Inflammatory macrophage (primary cell): ENCODE measurements at places on chromosomes 3 and 15.

DNA sequence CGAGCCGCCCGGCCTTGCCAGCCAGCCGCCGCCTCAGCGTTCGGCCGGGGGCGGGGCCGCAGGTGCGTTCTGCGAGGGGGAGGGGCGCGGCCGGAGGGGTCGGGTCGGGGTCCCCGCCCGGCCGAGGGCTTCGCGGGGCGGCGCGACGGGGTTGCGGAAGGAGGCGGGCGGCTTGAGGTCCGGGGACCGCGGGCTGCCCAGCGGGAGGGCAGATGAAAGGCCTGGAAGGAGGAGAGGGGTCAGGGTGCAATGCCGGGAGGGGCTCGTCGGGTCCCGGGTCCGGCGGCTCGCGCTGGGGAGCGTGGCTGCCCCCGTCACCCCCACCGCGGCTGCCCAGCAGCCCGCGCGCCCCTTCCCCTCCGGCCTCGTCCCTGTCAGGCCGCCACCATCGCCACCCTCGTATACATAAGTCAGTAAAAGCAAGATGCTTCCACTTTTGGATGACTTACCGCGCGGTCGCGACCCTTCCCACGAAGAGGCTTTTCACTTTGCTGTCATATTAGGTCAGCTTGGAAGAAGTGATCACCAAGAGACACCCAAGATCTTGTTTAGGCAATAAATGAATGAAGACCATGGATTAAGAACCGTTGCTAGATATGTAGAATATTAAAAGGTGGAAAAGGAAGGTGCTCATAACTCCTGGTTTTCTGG, 620 bp upstream of the ANP32A start:
- DNase-seq: peak; percentile 25

GRCh38 chr3:49673121-49673714, 933 bp upstream of the APEH start:
- peak; percentile 31 for DNase-seq

DNA sequence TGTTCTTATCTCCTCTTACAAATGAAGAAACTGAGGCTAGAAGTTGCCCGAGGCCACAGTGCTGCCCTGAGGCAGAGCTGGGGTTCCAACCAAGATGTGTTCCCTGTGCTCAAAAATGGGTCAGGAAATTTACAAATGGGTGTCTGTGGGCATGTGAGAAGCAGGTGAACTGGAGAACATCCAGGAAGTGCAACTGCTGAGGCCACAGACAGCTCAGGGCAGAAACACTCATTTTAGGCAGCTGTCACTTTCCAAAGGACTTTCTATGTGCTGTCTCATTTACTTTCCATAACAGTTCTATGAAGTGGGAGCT, 47.2 kb upstream of the ATP2B2 start:
- DNase-seq: no peak

DNA sequence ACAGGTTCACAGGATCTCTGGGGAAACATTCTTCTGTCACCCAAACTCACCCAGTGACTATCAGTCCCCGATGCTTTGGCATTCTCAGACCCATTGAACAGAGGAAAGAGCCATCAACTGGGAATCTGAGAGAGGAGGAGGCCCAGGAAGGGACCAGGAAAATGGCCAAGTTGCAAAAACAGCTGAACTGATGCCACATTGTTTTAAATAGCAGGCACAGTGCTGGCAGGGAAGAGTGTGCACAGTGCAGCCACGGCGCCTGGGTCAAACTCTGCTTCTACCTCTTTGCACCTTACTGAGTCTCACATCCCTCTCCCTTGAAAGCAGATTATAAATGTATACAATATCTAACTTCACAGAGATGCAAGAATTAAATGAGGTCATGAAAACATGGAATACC, 66.4 kb downstream of the SRGAP3 start:
- no peak for DNase-seq

DNA sequence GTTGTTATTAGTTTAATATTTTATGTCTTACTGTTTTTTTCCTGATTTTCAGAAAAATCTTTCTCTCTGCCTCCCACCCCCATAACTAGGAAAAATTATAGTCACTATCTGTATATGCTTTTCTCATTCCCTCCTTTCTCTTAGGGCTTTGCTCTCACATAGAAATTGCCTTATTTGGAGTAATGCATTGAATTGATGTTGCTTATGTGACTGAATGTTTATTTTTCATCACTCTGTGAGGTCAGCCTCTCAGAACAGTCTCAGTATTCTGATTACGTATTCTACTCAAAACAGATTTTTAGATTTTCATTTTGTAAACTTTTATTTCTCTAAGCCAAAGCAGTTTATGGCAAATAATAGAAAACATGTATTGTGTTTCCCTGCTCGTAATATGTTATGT, 121.0 kb downstream of the SLMAP start:
- DNase-seq: no peak

DNA sequence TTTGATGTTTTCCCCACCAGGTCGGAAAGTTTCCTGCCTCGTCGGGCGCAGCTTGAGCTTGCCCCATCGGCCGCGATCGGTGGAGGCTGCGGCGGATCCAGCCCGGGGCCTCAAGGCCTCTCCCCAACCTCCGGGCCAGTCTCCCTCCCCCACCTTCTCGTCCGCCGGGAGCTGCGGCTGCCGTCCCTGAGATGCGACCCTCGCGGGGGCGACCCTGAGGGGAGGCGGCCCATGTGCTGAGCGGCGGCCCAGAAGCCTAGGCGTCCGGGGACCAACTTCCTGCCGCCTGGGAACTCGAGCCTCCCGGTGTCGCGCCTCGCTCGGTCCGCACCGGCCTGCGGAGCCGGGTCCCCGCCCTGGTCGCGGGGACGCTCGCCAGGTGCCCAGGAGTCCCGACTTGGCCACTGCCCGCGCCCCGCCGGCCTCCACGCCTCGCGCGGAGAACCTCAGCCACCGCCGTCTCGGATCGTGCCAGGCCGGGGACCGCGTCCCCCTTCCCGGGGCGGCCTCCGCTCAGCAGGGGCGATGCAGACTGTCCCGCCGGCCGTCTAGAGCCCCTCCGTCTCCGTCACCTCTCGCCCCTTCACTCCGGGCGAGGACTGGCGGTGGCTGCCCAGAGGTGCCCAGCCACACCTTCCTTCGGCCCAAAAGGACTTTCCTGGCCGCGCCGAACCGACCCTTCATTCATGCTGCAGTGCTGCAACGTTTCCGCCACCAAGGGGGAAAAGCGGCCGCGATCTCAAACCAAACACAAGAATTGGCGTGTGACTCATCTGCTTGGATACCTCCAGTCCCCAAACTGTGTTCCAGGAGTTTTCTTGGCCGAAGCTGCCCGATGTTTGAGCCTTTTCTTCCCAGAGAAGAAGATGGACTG, 656 bp downstream of the SLMAP start:
- peak; percentile 32 for DNase-seq

DNA sequence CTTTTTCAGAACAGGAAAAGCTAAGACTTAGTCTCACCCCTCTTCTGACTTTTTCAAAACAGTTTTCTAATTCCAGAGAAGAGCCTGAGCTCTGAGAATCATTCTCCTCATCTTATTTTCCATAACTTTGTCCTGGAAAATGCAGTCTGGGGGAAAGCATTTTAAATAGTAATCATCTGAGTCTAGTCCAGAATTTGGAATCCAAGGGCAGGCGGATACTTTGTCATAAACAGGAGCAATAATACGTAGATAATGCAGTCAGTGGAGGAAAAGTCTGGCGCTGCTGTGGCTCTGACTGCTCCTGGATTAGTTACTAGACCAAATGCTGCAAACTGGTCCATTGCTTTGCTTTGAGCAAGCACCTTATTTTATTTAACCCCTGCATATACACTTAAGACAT, 285.0 kb downstream of the THSD4 start:
- DNase-seq: no peak

DNA sequence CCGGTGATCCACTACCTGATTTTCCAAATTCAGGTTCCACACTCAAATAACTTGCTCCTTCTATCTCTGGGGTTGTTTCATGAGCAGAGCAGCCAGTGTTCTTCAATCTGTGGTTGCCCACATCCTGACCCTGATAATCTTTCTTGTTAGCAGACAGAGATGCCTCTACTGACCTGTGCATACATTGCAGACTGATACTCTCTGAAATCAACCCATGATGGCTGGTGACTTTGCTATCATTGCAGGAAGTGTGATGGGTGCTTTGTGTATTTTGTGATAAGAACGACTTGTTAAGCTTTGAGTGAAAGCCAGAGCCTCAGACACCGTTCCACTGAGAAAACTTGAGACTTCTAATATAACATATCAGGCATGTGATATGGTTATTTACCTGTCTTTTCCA, 39.9 kb downstream of the GATM start:
- DNase-seq: no peak

DNA sequence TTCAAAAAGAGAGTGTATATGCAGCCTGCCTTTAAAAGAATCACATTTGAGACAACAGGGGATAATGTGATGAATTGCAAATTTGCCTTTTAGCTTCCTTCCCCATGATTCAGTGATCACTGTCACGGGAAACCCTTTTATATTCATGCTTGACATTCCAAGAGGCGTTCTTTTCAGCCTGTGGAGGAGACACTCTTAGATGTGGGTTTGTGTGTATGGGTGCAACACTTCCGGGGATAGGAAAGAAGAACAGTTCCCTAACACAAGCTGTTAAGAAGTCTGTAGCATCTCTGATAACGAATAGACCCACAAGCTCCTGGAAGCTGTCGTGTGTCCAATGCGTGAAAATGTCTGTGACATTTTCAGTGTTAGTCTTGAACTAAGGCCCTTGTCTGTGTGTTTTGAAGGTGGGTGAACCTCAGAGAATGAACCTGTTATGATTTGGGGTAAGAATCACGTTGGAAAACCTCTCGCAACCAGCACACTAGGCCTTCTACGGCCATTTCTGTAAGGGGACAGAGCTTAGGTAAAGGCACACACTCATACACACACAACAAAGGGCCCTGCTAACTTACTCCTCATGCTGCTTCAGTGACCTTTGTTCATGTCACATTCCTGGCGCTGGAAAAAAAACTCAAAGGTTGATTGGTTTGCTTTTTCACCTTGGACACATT, 229.2 kb upstream of the ST8SIA2 start:
- DNase-seq: no peak

DNA sequence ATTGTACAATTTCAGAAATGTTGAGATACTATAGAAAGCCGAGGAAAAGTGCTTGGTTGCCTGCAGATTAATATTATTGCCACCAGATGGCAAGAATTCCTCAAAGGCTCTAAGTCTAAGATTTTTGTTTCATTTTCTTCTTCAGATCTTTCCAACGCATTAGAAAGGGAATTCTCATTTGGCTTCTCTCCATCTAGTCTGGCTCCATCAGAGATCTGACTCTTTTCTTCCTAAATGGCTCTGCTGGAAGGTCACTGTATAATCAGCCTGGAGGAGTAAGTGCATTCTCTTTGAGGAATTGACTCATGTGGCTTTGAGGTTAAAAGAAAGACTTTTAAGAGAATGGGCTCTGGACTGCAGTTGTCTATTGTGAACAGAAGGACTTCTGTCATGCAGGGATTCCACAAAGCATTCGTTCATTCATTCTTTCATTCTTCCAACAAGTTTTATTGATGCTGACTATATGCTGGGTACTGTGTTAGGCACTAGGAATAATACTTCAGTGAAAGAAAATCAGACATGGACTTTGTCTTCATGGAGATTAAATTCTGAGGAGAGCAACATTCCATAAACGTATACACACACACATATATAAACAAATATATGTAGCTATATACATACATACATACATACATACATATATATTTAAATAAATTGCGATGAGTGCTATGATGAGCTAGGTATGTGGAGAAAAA, 55.3 kb downstream of the SLC28A2 start:
- DNase-seq: peak; percentile 35

DNA sequence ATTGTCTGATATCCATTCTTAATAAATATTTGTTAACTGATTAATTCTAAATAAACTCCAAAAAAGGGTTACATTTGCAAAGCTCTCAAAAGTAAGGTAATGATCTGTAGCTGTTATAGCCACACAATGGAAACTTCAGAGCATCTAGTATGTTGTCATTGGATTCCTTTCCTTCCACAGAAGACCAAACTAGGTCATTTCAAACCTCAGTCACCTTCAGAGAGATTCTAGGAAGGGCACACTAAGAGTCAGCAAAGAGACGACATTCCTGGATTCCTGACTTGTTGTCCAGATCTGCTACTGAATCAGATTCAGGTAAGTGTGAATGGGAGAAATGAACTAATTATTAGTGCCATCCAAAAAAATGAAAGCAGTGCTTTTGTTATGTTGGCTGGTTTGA, 3.0 kb upstream of the COL8A1 start:
- DNase-seq: no peak

DNA sequence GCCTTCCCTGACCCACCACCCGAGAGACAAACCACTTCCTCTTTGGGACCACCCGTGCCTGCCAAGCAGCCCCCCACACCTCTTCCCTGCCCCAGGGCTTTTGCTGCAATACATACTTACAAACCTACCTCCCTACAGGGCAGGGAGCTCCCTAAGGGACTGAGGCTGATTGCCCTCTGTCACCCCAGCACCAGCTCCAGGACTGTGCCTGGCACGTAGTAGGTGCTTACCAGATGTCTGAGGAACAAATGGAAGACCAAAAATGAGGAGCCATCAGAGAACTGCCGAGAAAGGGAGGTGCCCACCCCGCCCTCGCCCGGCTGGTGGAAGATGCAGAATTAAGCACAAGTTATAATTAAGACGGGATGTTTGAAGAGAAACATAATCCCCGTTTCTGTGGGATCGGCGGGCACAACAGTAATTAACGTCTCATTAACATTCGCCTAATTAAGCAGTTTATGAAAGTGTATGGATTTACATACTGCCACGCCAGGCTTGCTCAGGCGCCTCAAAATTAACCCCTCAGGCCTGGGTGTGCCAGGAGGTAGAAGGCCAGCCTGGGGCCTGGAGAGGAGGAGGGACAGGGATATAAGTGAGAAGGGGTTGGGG, 130.1 kb upstream of the LINGO1 start:
- no peak for DNase-seq

DNA sequence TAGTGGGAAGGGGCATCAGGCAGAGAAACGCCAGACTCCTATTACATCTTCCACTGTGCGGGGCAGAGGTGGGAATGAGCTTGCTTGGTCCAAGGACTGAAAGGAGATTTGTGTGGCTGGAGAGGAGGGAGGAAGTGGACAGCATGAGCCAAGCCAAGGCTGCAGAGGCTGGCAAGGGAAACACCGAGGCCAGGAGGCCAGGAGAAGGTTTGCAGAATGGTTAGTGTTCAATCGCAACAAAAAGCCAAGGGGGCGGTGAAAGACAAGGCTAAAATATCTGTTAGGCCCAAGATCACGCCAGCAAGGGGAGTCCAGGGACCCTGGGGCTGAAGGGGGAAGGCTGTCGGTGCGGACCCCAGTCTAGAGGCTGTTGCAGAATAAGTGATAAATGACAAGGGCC, 75.8 kb downstream of the CPN2 start:
- no peak for DNase-seq

- DNase-seq: no peak
Measured at GRCh38 chr15:73822998-73823397, 50.4 kb upstream of the TBC1D21 start.

DNA sequence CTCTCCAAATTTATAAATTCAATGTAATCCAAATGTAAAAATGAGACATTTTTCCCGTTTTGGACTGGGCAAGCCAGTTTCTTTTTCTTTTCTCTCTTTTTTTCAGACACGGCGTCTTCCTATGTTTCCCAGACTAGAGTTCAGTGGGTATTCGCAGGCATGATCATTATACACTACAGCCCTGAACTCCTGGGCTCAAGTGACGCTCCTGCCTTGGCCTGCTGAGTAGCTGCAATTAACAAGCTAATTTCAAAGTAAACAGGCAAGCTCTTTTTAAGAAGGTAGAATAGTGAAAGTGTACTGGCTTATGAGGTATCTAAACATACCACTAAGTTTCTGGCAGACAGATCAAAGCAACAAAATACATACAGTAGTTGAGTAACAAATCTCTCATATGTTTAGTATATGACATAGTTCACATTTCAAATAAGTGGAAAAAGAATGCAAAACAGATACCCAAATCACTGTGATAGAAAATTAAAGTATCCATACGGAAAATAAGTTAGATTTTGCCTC, 13.5 kb downstream of the HIGD1A start:
- DNase-seq: no peak

GRCh38 chr3:181616088-181617070, 95.3 kb upstream of the SOX2 start:
- DNase-seq: no peak
